ENCODE measurements at places on chromosomes 3 and 15.
A peak's percentile ranks its signal among the peaks of the same experiment; 100 is the strongest.

GRCh38 chr3:11495948-11496557 is 147.7 kb downstream of the VGLL4 start:
- no peak for DNase-seq

DNA sequence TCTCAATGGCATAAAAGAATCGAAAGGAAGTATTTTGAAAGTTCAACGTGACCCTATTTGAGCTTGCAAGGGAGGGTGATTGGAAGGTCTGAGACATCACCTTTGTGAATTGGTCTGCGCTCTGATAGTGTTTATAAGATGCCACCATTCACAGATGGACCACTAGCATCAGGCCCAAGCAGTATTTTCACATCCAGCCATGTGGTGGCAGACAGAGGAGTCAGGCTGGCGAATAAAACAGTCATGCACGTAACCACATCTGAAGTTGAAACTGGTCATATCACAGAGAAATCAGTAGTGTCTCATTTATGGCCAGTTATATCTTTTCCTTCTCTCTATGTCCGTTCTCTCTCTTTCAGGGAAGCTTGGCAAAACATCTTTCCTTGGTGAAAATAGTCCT is 170.1 kb upstream of the ONECUT1 start:
- no peak for DNase-seq

- DNase-seq: no peak
Observed at GRCh38 chr3:19220311-19220710, 72.0 kb downstream of the KCNH8 start.

GRCh38 chr3:71903936-71904335 is 119.0 kb upstream of the PROK2 start:
- no peak for DNase-seq

GRCh38 chr3:53166781-53167291 is 5.8 kb downstream of the PRKCD start:
- peak; percentile 96 for DNase-seq

GRCh38 chr15:65286704-65287519 is at the start of gene PARP16:
TSS of gene PARP16 (minus strand) at chr15:65286883. CDS start at chr15:65286426, 457 bp downstream.
- peak; percentile 61 for DNase-seq

- DNase-seq: no peak
Observed at GRCh38 chr15:99562238-99562637, 3.5 kb upstream of the MEF2A start.

DNA sequence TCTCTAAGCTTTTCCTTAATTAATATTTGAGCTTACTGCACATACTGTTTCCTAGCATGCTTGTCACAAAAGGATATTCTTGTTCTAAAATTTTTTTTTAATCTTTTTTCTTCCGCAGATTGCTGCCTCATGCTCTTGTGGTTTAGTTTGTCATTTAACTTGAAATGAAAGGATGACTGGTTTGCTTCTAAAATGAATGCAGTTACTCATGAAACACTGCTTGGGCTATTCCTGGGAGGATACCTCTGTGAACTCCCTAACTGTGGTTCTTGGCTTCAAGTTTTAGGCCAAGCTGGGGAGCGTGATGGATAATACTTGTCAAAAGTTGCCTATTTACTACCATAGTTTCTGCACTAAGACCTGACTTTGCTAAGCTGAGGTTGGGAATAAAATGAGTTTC is 64.0 kb downstream of the USP13 start:
- DNase-seq: peak; percentile 77
